WTC11 (cell line): ENCODE measurements at places on chromosomes 11 and 22.

- H3K36me3 ChIP-seq, result no peaks in the 10 kb centered on the region
- H3K4me1 ChIP-seq, result peaks cover 4% of the 10 kb centered on the region; the same call in 1 of the 2 replicates
- H3K27ac ChIP-seq, result no peak overlapping the region
- DNase-seq, result no peak
- H3K27me3 ChIP-seq, result no peaks in the 10 kb centered on the region; the same call in 1 of the 2 replicates
- no peak overlapping the region for H3K4me3 ChIP-seq
Measured at GRCh38 chr11:16577490-16577889, 161.0 kb upstream of the C11orf58 start.

GRCh38 chr11:12331239-12331874, 46.0 kb upstream of the PARVA start:
- no peaks in the 10 kb centered on the region; the same call in 1 of the 2 replicates for H3K27me3 ChIP-seq
- peak; percentile 85 for DNase-seq
- no peak overlapping the region for H3K27ac ChIP-seq
- H3K4me3 ChIP-seq, result peak overlapping the region; percentile 22
- no peaks in the 10 kb centered on the region for H3K36me3 ChIP-seq

DNA sequence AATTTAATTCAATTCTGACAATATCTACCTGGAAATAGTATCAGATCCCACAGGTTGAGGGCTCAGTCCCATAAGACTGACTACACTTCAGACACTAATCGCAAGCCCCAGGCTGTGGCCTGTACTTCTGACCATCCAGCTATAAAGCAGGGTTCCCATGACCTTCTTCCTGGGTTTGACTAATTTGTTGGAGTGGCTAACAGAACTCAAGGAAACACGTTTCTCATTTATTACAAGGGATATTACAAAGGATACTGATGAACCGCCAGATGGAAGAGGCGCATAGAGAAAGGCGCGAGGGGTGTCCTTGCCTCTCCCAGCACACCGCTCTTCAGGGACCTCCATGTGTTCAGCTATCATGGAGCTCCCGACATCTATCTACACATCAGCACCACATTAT, 13.7 kb downstream of the CLTCL1 start:
- no peaks in the 10 kb centered on the region for H3K27me3 ChIP-seq
- H3K4me3 ChIP-seq, result no peak overlapping the region
- H3K4me1 ChIP-seq, result peaks cover 8% of the 10 kb centered on the region; the same call in 1 of the 2 replicates
- no peak overlapping the region for H3K27ac ChIP-seq
- no peak for DNase-seq

- peaks cover 24% of the 10 kb centered on the region for H3K4me1 ChIP-seq
- no peaks in the 10 kb centered on the region for H3K27me3 ChIP-seq
- H3K4me3 ChIP-seq, result peak overlapping the region; percentile 98
- DNase-seq, result no peak
- peak overlapping the region; percentile 97 for H3K27ac ChIP-seq
Measured at GRCh38 chr11:118789501-118790356, 1.2 kb downstream of the DDX6 start.

DNA sequence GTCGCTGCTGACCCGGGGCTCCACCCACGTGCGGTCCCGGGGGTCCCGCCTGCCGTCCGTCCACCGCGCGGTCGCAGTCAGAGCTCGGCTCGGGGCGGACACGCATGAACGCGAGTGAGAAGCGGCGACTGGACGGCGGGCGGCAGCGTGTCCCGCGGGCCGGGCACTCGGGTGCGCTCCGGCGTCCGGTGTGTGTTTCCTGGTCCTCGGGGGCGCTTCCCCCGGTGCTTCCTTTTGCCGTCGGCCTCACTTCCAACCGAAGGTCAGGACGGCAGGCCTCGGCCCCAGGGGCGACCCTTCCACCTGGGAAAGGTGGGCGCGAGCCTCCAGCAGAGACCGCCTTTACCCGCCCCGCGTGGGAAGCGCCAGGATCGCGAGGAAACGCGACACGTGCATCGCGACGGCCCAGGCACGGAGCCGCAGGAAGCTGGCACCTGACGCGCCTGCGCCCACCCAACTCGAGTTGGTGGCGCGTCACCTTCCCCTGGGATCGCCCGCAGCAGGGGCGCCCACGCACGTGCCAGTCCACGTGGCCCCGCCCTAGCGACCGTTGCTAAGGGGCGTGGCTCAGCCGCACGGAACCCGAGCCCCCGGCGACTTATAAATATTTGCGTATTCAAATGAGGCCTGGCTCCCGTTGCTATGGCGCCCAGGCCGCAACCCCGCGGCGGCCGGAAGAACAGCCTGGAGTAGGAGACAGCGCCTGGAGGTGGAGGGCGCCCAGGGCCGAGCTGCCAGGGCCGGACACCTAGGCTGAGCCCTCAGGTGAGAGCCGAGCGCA, at the start of gene LRRC56:
LRRC56 (plus strand) TSS at position 687 of the 781 bp plus-strand sequence. CDS start 3,158 bp downstream, outside the sequence.
- peaks cover 22% of the 10 kb centered on the region for H3K27me3 ChIP-seq
- H3K4me3 ChIP-seq, result peak within 1 kb of the TSS; percentile 87
- H3K27ac ChIP-seq, result no peak within 1 kb of the TSS
- H3K36me3 ChIP-seq, result peaks cover 3% of the 10 kb centered on the region; the same call in 1 of the 2 replicates
- DNase-seq, result peak; percentile 87

DNA sequence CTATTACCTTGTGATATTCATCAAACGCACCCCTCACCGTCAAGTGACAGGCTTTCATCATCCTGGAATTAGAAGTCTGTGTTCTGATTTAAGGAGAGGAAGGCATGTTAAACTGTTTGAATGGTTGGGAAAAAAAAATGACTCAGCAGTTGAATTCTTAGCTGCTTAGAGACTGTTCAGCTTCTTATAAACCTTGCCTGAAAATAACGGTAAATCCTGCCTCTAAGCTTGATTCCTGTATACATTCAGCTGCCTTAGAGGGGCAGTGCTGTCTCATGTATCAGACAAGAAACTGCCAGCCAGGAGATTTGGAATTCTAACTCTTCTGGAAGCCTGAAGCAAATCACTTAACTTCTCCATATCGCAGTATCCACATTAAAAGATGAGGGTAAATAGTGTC, 437.4 kb downstream of the JRKL start:
- no peak overlapping the region for H3K27ac ChIP-seq
- no peak overlapping the region for H3K4me3 ChIP-seq

- no peak for DNase-seq
- no peak overlapping the region; the same call in 1 of the 2 replicates for H3K27ac ChIP-seq
- no peaks in the 10 kb centered on the region for H3K27me3 ChIP-seq
- no peaks in the 10 kb centered on the region for H3K36me3 ChIP-seq
Measured at GRCh38 chr11:70265341-70265740, 5.1 kb upstream of the PPFIA1 start.

GRCh38 chr22:37082251-37082873, 27.2 kb downstream of the TMPRSS6 start:
- no peak overlapping the region for H3K27ac ChIP-seq
- peaks cover 24% of the 10 kb centered on the region for H3K27me3 ChIP-seq
- peaks cover 8% of the 10 kb centered on the region for H3K4me1 ChIP-seq
- DNase-seq, result no peak
- no peaks in the 10 kb centered on the region for H3K36me3 ChIP-seq
- no peak overlapping the region for H3K4me3 ChIP-seq

- no peak overlapping the region for H3K4me3 ChIP-seq
- H3K27me3 ChIP-seq, result no peaks in the 10 kb centered on the region
- DNase-seq, result no peak
- H3K4me1 ChIP-seq, result peaks cover 43% of the 10 kb centered on the region
Measured at GRCh38 chr11:13208921-13209320, 68.7 kb upstream of the BMAL1 start.

GRCh38 chr11:111153194-111153593, 92.3 kb upstream of the POU2AF2 start:
- no peaks in the 10 kb centered on the region for H3K27me3 ChIP-seq
- H3K27ac ChIP-seq, result no peak overlapping the region

DNA sequence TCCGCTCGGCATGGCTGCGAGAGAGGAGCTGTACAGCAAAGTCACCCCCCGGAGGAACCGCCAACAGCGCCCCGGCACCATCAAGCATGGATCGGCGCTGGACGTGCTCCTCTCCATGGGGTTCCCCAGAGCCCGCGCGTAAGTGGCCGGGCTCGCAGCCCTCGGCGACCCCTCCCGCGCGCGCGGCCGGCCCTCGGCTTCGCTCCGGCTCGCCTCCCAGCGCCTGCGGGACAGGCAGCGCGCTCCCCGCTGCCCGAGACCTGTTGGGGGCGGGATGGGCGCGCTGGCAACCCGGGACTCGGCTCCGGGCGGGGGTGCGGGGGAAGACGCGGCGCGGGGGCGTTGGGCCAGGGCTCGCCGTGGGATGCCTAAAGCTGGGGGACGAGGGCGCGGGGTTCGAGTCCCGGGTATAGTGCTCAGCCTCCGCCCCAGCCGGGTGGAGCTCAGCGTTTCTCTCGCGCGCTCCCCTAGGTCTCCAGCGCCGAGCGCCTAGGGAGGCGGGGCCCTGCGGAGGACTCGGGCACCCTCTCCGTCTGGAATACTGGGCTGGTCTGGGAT, 630 bp downstream of the UBASH3B start:
- H3K4me3 ChIP-seq, result peak overlapping the region; percentile 93

GRCh38 chr22:22348127-22348814, 103.7 kb downstream of the VPREB1 start:
- H3K27me3 ChIP-seq, result peaks cover 100% of the 10 kb centered on the region
- no peak overlapping the region for H3K4me3 ChIP-seq
- DNase-seq, result peak; percentile 44
- H3K36me3 ChIP-seq, result no peaks in the 10 kb centered on the region

- H3K4me1 ChIP-seq, result peaks cover 17% of the 10 kb centered on the region
- no peak overlapping the region for H3K4me3 ChIP-seq
- H3K36me3 ChIP-seq, result no peaks in the 10 kb centered on the region
- DNase-seq, result no peak
- peaks cover 5% of the 10 kb centered on the region; the same call in 1 of the 2 replicates for H3K27me3 ChIP-seq
Measured at GRCh38 chr11:45576461-45577215, 88.8 kb downstream of the CHST1 start.

DNA sequence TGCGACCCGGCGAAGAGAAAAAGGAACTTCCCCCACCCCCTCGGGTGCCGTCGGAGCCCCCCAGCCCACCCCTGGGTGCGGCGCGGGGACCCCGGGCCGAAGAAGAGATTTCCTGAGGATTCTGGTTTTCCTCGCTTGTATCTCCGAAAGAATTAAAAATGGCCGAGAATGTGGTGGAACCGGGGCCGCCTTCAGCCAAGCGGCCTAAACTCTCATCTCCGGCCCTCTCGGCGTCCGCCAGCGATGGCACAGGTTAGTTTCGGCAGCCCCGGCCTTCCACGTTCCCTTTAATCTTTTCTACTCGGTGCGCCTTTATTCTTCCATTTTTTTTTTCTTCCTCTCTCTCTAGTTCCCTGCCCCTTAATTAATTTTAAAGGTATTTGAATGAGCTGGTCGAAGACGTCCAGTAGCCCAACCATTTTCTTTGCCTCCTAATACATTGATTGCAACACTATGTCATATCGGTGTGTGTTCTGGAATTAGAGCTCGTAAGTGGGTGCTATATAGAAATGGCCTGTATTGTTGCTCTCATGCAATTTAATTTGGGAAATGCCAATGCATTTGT, 537 bp downstream of the EP300 start:
- H3K36me3 ChIP-seq, result peaks cover 21% of the 10 kb centered on the region
- DNase-seq, result no peak
- H3K27me3 ChIP-seq, result no peaks in the 10 kb centered on the region

DNA sequence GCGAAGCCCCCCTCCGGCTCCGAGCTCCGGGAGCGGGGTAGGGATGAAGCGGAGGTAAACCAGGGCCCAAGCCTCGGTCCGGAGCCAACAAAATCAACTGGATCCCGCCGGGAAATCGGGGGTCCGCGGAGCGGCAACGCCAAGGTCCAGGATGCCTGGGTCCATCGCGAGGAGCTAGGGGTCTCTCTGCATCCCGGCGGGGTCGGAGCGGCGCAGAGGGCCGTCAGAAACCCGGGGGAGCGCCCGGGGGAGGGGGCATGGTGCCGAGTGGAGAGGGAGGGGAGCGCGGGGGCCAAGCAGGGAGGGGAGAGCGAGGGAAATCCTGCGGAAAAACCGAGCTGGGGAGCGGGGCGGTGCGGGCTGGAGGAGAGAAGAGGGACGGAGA, 51.8 kb downstream of the SLC22A12 start:
- peaks cover 22% of the 10 kb centered on the region for H3K4me1 ChIP-seq
- H3K4me3 ChIP-seq, result peak overlapping the region; percentile 48
- H3K27ac ChIP-seq, result no peak overlapping the region

- no peak for DNase-seq
- peaks cover 67% of the 10 kb centered on the region for H3K36me3 ChIP-seq
- H3K27ac ChIP-seq, result no peak overlapping the region
- H3K4me3 ChIP-seq, result no peak overlapping the region
Measured at GRCh38 chr11:9143721-9144120, 52.3 kb upstream of the SCUBE2 start.

GRCh38 chr22:41524809-41525449, 19.3 kb downstream of the POLR3H start:
- H3K36me3 ChIP-seq, result peaks cover 20% of the 10 kb centered on the region
- DNase-seq, result peak; percentile 29
- H3K27ac ChIP-seq, result no peak overlapping the region; the same call in 1 of the 2 replicates
- no peaks in the 10 kb centered on the region for H3K4me1 ChIP-seq

- peaks cover 29% of the 10 kb centered on the region for H3K27me3 ChIP-seq
- no peaks in the 10 kb centered on the region for H3K36me3 ChIP-seq
- H3K27ac ChIP-seq, result no peak overlapping the region
Measured at GRCh38 chr11:119743006-119743405, 14.0 kb upstream of the NECTIN1 start.

GRCh38 chr11:14331476-14332136, 27.4 kb downstream of the RRAS2 start:
- H3K27me3 ChIP-seq, result no peaks in the 10 kb centered on the region
- H3K4me1 ChIP-seq, result peaks cover 72% of the 10 kb centered on the region
- peak overlapping the region; percentile 83 for H3K27ac ChIP-seq
- H3K4me3 ChIP-seq, result no peak overlapping the region
- no peak for DNase-seq
- peaks cover 12% of the 10 kb centered on the region for H3K36me3 ChIP-seq

DNA sequence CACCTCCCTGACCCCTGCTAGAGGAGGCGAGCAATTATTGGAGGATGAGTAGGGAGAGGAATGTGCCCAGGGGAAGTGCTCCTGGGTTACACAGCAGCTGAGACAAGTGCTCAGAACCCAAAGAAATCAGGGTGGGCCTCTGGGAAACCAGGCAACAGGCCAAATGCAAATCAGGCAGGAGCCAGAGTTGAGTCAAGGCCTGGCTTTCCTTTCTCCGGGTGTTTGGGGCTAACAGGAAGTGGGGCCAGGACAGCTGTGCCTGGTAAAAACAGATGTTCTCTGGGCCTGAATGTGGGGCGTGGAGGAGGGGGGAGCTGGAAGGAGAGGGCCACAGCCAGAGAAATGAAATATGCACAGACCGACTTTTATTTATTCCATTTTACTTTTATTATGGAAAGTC, 22.0 kb downstream of the MFNG start:
- no peak for DNase-seq
- H3K27me3 ChIP-seq, result no peaks in the 10 kb centered on the region
- no peak overlapping the region for H3K27ac ChIP-seq
- H3K36me3 ChIP-seq, result no peaks in the 10 kb centered on the region
- H3K4me3 ChIP-seq, result no peak overlapping the region

DNA sequence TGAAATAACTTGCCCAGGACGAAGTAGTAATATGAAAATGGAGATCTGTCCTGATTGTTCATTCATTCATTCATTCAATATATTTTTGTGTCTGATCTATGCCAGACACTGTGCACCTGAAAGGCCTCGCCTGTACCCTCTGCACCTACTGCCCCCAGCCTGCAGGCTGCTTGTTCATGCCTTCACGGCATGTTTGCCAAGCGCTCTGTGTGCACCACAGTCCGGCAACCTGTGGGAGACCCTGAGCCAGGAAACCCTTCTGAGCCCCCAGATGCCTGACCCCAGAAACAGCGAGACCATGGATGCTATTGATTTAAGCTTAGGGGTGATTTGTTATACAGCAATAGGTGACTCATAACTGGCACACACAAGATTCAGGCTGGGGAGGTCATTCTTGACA, 47.0 kb downstream of the RTL6 start:
- H3K27me3 ChIP-seq, result no peaks in the 10 kb centered on the region
- H3K4me3 ChIP-seq, result no peak overlapping the region
- DNase-seq, result no peak
- no peak overlapping the region for H3K27ac ChIP-seq
- H3K4me1 ChIP-seq, result peaks cover 2% of the 10 kb centered on the region; the same call in 1 of the 2 replicates

- peaks cover 6% of the 10 kb centered on the region for H3K27me3 ChIP-seq
- peaks cover 19% of the 10 kb centered on the region for H3K4me1 ChIP-seq
- DNase-seq, result no peak
- no peak overlapping the region for H3K27ac ChIP-seq
Measured at GRCh38 chr22:27314276-27314807, 487.2 kb downstream of the MN1 start.
